ENCODE measurements at places on chromosomes 2 and 18.

- DNase-seq = no peak
These were observed 79.0 kb upstream of the CABLES1 start for GRCh38 chr18:23056315-23056714.

GRCh38 chr18:56888978-56889377 is 237.8 kb downstream of the WDR7 start:
- DNase-seq = no peak

- no peak for DNase-seq
These were observed 47.5 kb upstream of the SPATS2L start for GRCh38 chr2:200258881-200259576.

GRCh38 chr2:10966056-10966455 is 54.3 kb downstream of the KCNF1 start:
- no peak for DNase-seq

GRCh38 chr2:95032868-95033603 is 7.5 kb downstream of the MAL start:
- peak; percentile 5 for DNase-seq

GRCh38 chr2:134193006-134193405 is 60.9 kb upstream of the MGAT5 start:
- DNase-seq = no peak

GRCh38 chr2:69584127-69584889 is 59.2 kb downstream of the AAK1 start:
- no peak for DNase-seq

Data from left ventricle myocardium superior (tissue), 1 donor.